AG04449 (cell line): ENCODE measurements at places on chromosomes 1 and 21.

DNA sequence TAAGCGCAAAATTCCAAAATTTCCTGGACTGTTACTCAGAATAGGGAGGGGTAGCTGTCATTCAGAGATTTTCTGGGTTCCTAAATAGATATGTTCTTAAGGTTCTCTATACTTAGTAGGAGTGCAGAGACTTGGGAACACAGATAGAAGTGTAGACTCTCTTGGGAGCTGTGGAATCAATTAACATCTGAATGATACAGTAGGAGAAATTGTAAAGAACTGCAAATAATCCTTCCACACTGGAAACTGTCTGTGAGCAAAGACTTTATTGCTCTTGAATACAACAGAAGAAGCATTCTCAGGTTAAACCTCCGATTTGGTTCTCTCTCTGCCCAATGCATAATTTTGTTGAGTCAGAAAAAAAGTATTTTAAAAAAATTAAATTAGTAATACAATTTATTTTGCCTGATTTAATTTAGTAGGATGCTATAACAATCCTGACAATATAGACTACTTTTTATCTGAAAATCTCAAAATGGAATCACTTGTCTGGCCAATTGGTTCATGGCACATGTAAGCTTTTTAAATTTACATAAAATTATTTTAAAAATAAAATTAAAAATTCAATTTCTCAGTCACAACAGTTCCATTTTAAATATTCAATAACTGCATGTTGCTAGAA is 1754.3 kb downstream of the PLA2G4A start:
- no peak for DNase-seq

DNA sequence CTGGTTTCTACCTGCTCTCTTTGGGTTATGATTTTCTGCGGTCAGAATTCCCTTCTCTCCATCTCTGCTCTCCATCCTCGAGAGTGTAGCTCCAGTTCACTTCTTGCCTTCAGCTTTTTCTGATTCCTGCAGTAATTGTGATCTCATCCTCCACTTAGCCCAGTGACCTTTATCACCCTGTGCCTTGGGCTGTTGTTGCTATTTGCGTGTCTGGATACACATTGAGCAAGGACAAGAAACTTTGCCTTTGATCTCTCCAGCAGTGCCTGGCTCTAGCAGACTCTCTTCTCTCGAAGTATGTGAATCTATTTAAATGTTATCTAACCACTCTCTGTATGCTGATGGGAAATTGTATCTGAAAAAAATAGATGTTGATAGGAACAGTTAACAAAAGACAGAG is 76.4 kb upstream of the MARK1 start:
- no peak for DNase-seq

DNA sequence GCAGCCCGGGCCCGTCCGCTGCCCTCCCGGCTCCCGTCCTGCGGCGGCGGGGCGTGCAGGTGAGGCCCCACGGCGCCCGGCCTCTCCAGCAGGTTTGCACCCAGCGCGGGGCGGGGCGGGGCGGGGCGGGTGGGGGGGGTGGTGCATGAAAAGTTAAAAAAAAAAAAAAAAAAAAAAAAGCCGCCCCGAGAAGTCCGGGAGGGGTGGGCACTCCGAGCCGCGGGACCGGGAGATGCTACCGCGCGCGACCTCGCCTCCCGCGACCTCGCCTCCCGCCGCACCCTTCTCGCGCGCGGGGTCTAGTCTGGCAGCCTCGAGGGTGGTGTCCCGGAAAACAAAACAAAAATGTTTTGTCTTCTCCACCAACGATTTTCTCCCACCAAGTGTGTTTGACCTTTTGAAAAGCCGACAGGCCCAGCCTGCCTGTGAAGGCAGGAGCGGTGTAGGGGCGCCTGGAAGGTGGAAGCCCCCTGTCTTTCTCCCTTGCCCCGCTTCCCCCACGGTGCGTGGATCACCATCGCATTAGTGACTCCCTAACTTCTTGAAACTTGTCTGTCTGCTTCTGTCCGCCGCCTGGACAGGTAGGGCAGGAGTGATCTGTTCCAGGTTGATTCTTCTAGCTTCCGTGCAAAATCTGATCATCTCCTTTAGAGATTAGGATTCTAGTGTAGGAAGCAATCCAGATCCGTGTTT is 569 bp downstream of the RCAN3 start:
- no peak for DNase-seq

DNA sequence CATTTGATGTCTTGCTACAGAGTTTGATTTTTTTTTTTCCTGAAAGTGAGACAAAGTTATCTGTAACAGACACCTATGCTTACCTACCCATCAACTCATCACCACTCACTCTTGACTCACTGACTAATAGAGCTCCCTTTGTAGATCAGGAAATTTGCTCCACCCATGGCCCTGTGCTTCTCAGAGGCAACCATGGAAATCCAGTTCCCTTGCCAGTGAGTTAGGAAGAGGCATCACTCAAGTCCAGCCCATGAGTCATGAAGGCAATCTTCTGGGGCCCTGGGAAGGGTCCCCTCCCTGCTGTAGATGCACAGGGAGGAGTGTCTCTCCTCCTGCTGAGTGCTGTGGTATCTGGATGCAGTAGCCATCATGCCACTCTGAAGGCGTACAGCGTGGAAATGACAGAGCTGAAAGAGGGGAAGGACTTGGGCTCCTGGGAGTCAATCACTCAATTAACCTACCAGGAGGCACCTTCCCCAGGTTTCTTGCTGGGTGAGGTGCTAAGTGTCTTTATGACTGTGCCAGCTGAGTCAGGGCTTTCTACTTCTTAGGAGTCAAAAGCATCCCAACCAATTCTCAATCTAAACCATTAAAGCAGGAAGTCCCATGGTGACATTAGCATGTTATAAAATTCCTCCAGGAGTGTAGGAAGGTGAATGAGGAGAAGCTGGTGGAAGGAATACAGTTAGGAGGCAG is 56.1 kb downstream of the DNTTIP2 start:
- no peak for DNase-seq

DNA sequence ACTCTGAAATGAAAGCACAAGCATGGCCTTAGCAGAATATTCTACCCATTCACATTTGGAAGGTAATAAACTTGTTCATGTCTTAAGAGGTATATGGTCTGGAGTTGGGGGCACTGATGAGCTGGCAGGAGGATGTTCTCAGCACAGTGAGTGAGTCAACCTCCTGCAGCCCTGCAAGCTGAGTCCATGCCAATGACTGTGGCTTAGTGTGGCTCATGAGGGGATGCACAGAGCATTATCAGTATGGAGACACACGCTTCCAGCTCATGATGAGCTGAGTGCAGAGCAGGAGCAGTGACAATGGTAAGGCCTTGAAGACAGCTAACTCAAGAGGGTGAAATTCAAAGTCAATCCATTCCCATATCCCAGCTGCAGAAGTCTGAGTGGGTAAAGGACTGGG is 102.3 kb downstream of the TNFSF18 start:
- DNase-seq, result no peak

- no peak for DNase-seq
Observed at GRCh38 chr1:2226525-2227345, 1.4 kb upstream of the SKI start.

GRCh38 chr1:39761557-39762260 is 9.4 kb downstream of the OXCT2 start:
- no peak for DNase-seq

GRCh38 chr21:45326169-45326851 is 38.6 kb upstream of the POFUT2 start:
- DNase-seq, result no peak

GRCh38 chr1:67792741-67793458 is 40.4 kb downstream of the GNG12 start:
- no peak for DNase-seq

DNA sequence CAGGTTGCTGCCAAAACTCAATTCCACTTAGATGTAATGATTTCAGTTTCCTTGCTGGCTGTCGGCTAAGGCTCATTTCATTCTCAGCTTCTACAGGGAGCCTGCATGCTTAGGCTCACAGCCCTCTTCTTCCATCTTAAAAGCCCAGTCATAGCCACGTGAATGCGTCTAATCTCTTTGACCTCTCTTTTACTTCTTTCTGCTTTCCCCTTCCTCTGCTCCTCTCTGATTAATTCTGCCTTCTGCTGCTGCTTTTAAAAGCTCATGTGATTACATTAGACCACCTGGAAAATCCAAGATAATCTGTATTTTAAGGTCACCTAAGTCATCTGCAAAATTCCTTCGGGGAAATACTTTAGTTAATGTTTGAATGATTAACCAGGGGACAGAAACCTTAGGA is 812.8 kb upstream of the BRINP3 start:
- DNase-seq, result no peak

DNA sequence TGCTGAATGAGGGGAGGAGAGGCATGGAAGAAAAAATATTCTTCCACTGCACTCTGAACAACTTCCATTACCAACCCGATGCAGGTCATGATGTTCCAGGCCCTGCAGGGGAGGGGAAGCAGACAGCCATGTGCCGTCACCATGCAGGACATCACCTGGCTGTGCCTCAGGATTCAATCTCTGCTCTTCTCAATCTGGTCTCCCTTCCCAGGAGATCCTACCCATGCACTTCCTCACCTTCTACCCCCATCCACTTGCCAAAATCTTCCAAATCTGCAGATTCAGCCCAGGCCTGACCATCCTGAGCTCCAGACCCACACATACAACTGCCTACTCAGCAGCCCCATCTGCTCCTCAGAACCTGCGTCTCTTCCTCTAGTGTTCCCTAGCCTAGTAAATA is 5.8 kb upstream of the PAQR6 start:
- no peak for DNase-seq

- DNase-seq, result no peak
Observed at GRCh38 chr1:25936947-25937346, 30.7 kb upstream of the STMN1 start.

- peak; percentile 67 for DNase-seq
Observed at GRCh38 chr1:67532452-67533216, 102.4 kb upstream of the SERBP1 start.

DNA sequence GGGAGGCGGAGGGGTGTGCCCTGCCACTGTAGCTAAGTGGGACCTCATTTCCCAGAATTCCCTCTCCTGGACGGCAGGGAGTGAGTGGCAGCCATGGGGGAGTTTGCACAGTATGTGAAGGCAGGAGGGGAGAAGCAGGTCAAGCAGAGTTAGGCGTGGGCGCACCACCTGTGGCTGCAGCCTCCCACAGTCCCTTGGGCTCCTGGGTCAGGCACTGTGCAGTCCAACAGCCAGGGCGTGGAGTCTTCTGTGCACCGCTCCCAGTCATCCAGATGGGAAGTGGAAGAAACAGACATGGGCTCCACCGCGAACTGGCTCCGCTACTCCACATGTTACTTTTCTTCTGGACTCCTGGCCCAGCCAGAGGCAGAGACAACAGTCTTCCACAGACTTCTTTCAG is 85.4 kb upstream of the TIAM1 start:
- no peak for DNase-seq

DNA sequence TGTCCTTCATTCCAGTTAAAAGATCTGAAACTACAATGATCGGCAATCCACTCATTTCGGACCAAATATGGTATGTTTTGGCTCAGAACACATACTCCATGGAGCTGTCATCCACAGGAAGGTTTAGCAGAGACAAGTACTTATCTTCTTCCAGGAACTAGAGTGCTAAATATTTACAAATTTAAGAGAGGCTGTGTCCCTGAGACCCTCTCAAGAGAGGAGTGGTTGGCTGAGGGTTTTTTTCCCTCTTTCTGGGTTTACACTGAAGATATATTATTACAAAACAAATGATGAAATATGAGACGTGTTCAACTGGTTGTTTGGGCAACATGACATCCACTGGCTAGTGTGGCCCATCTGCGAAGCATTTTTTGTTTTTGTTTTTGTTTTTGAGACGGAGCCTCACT is 25.9 kb upstream of the NID1 start:
- DNase-seq, result no peak

DNA sequence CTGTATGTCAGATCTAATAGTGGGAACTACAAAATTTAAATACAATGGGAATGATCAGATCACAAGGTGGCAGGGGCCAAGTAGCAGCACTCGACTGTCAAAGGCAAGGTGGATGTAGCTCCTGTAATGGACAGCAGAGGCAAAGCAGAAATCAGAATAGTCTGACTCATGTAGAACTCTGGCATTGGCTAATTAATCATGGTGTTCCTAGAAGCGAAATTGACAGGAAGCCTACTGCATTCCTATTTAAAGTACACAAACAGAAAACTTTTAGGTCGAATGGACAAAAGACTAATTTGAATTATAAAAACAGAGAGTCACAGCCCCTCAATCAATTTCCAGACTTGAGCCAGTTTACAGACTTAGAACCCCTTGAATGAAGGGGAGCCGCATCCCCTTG is 17.4 kb upstream of the IL12RB2 start:
- DNase-seq, result no peak

GRCh38 chr1:92277105-92277723 is 21.6 kb downstream of the GLMN start:
- peak; percentile 14 for DNase-seq

DNA sequence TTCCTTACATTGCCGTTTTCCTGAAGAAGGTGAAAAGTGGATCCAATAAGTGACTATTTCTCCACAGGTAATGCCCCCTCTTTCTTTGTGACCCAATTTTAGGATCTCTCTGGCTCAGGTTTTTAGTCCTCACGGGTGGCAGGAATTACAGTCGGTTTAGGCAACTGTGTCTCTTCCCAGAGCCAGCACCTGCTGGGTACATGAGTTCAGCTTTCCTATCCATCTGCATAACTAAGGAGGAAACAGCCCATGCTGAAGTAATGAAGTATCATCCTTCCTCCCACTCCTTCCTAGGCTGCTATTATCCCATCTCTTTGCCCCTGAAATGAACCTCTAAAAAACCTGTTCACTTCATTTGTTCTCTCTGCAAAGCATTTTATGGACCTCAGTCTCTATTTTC is 544.6 kb downstream of the NEGR1 start:
- no peak for DNase-seq

- no peak for DNase-seq
Observed at GRCh38 chr1:39170731-39171667, 33.5 kb upstream of the MACF1 start.

DNA sequence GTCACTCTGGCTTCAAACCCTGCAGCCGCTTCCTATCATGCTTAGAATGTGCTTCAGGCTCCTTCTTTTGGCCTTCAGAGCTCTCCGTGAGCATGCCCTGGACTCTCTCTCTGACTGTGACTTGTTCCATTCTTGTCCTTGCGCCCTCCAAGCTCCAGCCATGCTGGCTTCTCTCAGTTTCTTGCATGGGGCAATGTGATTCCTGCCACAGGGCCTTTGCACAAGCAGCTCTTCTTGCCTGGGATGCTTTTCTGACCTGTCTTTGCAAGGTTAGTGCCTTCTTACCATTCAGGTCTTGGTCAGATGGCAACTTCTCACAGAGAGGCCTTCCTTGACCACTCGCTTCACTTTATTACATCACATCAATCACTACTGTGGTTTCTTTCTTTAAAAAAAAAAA is 66.1 kb downstream of the NFASC start:
- no peak for DNase-seq

DNA sequence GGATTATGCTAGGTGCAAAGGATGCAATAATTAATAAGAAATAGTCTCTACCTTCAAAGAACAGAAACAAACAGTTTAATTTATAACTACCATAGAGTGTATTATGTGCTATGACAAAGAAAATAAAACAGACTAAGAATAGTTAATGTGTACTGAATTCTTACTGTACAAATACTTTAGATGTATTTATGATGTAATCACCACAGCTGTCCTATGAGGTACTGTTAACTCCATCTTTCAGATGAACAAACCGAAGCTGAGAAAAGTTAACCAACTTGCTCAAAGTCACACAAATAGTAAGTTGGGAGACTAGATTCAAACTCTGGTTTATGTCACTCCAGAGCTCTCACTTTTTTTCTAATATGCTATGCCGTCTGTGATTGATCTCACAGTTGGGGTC is 77.0 kb upstream of the FGGY start:
- DNase-seq, result no peak

- DNase-seq, result no peak
Observed at GRCh38 chr1:25487628-25488027, 55.8 kb upstream of the LDLRAP1 start.

GRCh38 chr1:150548632-150549495 is at the start of gene ADAMTSL4:
Gene ADAMTSL4 (plus strand): TSS chr1:150549408. CDS start chr1:150552289, 2,881 bp downstream.
- no peak for DNase-seq
